ENCODE measurements at places on chromosomes 1 and 21.
A peak's percentile ranks its signal among the peaks of the same experiment; 100 is the strongest.

- DNase-seq: no peak
Observed at GRCh38 chr1:159918352-159919200, 6.7 kb downstream of the TAGLN2 start.

- no peak for DNase-seq
Observed at GRCh38 chr1:179121159-179121938, 39.5 kb downstream of the TOR3A start.

DNA sequence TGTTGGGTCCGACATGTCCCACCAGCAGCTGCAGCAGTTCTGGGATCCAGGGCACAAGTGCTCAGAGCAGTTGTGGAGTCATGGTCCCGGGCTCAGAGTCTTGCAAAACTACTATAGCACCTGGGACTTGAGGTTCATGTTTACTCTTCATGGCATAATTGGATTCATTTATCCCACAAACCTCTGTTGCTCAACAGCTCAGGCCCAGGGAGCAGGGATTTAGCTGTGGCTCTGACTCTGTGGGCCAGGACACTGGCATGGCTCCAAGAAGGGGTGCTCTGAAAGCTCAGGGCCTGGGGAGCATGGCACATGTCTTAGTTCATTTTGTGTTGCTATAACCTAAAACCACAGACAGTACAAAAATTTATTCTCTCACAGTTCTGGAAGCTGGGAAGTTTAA lies 626.7 kb upstream of the ADGRL2 start:
- no peak for DNase-seq

GRCh38 chr1:229101011-229101871 lies 169.7 kb upstream of the RAB4A start:
- DNase-seq: no peak

GRCh38 chr1:58881471-58881994 lies 97.7 kb upstream of the JUN start:
- no peak for DNase-seq

GRCh38 chr1:90335558-90335957 lies 340.6 kb downstream of the ZNF326 start:
- DNase-seq: peak; percentile 9

DNA sequence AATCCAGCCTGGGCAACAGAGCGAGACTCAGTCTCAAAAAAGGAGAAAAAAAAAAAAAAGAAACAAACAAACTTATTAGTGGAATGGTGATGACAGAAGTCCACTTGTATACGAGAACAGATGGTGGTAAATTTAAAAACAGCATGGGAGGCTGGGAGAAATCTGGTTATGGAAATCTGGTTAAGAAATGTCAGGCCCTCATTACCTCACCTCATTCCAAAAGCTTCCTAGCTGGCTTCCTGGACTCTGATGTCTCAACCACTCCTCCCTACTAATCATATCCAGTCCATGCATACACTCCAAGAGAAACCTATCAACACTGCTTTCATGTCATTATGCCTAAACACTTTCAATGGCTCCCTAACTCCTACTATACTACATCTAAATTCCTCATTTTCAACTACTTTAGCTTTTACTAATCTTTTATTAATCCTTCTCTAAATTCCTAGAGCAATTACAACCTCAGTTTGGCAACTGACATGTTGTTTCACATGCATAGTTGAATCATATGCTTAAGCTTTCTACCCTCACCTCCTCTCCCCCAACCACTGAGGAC lies 52.9 kb downstream of the FOXJ3 start:
- DNase-seq: no peak

GRCh38 chr1:185823467-185823866 lies 89.3 kb downstream of the HMCN1 start:
- peak; percentile 23 for DNase-seq

- no peak for DNase-seq
Observed at GRCh38 chr1:187513190-187513589, 684.4 kb downstream of the PLA2G4A start.

- DNase-seq: no peak
Observed at GRCh38 chr1:60857851-60858250, 224.5 kb upstream of the NFIA start.

GRCh38 chr1:22841860-22842281 lies 130.8 kb downstream of the LACTBL1 start:
- DNase-seq: no peak

DNA sequence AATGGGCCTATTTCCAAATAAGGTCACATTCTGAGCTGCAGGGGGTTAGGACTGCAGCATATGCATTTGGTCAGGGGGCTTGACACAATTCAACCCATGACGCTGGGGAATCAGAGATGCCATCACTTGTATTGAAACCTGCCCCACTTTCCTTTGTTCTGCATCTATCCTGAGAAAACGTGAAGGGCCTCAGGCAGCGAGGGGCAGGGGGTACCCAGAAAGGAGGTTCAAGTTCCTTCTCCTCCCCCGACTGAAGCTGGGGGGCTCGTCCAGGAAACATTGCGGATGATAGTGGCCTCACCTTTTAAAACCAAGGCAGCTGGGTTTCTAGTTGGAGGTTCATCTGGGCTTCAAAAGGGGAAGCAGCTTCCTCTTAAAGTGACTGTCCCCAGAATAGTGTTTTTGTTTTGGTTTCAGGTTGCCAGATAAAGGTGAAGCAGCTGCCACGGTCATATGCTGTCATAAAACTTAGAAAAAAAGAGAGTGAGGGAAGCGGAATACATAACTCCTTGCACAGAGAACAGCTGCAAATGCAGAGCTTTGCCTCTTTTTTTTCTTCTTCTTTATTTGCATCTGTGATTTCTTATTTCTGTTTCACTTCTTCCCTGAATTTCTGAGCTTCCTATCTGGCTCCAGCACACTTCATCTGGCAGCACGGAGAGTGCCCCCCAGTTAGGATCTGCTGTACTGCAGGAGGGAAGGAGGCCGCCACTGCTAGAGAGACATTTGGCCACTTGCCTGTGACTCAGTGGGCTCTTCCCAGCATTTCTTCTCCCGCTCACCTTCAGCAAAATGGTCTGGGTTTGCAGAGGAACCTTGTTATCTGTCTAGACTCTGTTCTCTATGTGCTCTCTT lies 142.0 kb downstream of the AJAP1 start:
- DNase-seq: no peak

DNA sequence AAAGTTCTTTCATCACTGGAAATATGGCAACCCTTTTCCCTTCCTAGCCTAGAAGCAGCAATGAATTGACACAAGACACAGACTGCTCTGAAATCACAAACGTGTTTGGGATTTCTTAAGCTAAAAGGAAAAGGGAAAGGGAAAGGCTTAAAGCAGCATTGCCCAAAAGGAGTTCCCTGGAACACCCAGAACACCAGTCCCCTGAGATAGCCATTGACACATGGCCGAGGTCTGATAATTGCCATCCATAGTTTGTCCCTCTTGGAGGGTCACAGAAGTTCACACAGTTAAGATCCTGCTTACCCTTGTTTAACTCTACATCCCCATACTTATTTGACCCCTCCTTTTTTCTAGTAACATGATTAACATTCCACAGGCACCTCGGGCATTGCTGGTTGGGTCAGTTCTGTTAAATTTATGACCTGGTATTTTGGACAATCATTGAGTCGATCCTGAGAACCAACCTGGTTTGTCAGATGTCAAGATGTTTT lies 72.9 kb downstream of the ZNF281 start:
- DNase-seq: no peak

GRCh38 chr21:36207577-36208320 lies 51.1 kb downstream of the DOP1B start:
- DNase-seq: peak; percentile 62

- DNase-seq: no peak
Observed at GRCh38 chr1:80066060-80066459, 1059.5 kb upstream of the ADGRL4 start.

- no peak for DNase-seq
Observed at GRCh38 chr1:2633936-2634491, 1.2 kb upstream of the MMEL1 start.

DNA sequence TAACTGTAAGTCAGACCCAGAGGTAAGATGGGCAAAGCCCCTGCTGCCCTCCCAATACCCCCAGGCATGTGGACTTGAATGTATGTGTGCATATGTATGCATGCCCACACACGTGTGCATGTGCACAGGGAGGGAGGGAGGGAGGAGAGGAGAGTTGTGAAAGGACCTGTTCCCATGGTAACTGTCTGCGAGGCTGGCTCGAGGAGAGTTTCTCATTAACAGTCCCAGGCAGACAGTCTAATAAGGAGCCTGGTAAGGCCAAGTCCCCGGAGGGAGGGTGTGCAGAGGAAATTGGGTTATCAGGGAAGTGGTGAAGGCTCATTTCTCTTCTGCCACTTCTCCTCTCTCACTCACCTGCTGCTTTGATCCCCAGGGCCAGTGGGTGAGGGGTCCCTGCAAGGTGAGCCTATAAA lies 74.9 kb downstream of the NFASC start:
- DNase-seq: no peak

DNA sequence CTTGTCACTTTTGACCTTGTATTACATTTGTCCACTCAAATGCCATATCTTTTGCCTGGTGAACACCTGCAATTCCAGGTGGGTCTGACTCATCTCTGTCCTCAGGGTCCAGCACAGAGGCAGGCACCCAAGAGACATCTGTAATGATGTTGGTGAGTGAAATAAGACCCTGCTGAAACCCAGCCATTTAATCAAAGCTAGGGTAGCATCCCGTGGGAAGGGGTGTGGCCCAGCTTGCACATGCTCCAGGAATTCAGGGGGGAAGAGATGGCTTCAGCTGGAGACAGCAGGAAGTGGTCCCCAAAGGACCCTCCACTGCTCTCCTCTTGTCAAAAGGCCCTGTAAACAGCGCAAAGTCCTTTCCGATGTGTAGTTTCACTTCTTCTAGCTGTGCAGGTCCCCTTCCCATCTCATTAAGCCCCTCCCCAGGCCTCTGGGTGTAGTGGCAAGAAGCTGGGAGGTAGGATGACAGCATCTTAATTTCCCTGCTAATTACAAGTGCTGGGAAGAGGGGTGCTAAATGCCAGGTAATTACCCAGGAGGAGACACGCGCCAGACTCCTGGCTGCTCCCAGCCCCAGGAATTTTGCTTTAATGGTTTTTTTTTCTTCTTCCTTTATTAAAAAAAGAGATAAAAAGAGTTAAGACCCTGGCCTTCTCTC lies 54.4 kb upstream of the TRABD2B start:
- DNase-seq: no peak

DNA sequence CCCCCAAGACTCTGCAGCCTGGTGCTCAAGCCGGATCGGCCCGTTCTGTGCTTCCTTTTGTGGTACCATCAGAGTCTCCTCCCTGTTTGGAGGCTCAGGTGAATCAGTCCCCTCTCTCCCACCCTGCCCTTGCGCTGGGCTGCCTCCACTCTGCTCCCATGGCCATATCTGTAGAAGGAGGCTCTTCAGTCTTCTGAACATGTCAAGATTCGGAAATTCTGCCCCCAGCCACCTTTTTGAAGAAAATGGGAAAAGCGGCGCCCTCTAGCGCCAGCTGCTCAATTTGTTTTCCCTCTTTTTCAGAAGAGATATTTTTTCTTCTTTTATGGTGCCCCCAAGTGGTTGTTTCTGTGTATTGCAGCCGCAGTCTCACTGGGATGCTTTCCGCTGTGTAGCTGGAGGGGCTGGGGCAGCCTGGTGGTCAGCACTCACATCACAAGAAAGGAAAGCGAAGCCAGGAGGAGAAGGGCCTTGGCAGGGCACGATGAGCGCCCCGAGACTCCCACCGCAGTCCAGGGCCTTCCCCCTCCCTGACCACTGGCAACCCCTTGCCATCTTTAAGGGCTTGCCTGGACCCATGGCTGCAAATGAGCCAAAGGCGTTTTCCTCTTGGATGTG lies 58.4 kb upstream of the CACNA1E start:
- peak; percentile 15 for DNase-seq

DNA sequence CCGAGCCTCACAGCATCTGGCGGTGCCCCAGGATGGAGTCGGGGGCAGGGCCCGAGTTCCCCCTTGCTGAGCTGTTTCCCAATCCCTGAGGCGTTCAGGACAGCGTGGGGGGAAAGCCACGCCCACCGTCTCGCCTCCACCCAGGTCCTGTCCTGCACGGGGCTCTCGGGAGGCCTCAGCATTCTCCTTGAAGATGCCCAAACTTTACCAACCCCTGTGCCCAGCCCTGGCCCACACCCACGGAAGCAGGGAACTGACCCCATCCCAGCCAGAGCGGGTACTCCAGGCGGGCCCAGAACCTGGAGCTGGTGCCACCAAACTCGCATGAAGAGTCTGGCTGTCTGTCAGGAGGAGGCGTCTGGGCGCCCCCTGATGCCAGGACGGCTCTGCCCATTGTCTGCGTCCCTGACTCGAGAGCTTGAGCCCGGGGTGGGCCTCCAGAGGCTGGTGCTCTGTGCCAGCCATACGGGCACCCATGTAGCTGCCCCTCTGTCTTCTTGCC lies 35.3 kb upstream of the POFUT2 start:
- DNase-seq: no peak
